Right renal cortex interstitium (tissue), 3 donors: ENCODE measurements at places on chromosomes 2 and 18. TPM values are rescaled to one million over a fixed set of nuclear protein-coding genes. Genes with fewer than 3 reads are reported as not detected.

SLC39A10 gene
- 92.0 TPM for polyA plus RNA-seq

DNA sequence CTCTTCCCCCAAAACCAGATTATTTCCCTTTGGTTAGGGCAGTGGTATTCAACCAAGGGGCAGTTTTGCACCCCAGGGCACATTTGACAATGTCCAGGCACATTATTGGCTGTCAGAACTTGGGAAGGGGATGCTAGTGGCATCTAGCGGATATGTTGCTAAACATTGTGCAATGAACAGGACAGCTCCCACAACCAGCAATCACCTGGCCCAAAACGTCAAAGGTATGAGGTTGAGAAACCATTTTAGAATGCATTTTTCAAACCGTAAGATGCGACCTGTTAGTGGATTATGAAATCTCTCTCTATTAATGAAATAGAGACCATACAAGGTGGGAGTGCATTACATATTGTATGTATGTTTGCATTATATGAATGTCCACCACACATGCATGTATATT lies 54.2 kb downstream of the CD8B2 start:
- no peak for DNase-seq

DNA sequence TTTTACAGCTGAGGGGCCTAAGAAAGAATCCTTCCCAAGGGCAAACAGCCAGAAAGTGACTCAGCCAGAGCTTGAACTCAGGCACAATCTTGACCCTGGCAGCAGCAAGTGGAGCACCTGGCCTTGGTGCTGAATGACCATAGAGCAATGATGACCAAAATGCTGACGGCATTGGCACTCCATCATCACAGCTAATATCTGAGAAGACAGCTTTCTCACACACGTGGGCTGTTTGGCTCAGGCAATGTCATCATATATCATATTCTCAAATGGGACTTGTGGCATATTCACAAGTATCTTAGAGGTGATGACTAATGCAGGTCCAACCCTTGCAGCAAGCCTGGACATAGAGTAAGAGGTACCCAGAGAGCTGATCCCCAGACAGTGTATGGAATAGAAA lies 443.9 kb upstream of the MYT1L start:
- DNase-seq = no peak

GRCh38 chr18:22172594-22173049 lies 3.2 kb downstream of the GATA6 start:
- DNase-seq = no peak

GRCh38 chr2:80530442-80531064 lies 226.0 kb upstream of the LRRTM1 start:
- no peak for DNase-seq

DNA sequence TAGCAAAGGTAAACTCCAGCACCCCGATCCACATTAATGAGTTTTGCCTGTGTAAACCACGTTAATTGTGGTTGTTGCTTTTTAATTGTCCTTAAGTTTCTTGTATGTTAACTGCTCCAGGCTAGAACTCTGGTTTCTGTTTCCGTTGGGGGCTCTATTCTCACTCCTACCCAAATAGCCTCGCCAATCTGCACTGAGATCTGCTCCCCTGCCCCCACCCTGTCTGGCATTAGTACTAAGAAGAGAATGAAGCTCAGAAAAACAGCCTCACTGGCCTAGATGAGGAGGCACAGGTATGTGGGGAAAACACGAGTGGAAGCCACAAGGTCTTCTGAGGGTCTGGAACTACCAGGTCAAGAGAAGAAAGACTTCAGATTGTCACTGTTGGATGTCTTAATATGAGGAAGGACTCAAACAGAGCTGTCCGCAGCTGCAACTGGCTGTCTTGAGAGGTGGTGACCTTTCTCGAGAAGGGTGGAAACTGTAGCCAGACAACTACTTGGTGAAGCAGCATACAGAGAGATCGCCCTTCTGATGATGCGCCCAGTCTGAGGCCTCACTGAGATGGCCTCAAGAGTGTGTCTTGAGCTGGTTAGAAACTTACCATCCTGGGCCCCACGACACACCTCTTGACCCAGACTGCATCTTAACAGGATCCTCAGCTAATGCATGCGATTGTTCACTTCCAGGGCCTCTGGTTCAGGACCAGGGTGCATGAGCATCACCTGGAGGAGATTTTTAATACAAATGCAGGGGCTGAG lies 73.1 kb downstream of the TGOLN2 start:
- no peak for DNase-seq

MALL gene
- polyA plus RNA-seq = 15.5 TPM

- DNase-seq = no peak
Measured at GRCh38 chr2:207504513-207505170, 25.1 kb upstream of the CREB1 start.

DNA sequence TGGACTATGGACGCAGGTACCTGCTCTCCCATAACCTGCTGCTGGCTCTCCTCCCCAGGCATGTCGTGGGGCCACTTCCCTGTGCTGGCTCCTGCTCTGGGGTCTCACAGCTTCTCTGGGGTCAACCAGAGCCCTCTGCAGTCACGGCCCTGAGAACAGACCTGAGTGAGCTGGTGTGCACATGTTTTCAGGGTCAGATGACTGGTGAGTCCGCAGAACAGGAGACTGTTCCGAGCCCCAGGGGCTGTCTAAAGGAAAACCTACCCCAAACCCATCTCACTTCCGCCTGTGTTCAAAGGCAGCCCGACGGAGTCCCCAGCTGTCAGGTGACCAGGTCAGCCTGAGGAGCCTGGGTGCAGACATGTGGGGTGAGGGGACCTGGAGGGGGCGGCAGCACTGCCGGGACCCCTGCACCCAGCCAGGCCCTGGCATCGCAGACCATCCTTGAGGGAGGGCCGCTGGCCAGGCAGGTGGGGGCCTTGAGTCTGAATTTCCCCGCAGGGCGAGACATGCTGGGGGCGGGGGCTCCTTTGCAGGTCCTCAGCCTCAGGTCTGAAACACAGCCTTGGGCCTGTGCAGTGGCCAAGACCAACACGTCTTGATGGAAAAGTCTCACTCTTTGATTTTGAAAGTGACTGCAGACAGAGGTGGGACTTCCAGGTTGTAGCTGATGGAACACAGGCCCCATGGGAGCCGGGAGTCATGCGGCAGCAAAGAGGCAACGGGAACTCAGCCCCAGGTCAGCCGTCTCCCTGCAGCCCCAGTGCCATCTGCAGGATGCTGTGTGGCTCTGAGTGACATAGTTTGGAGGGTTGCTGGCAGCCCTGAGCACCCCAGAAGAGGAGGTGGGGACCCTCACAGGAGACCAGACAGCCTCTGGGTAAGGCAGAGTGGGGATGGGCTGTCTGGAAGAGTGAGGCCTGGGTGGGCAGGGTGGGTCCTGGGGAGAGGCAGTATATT lies 65.3 kb downstream of the TWIST2 start:
- DNase-seq = no peak

GRCh38 chr2:43318791-43319190 lies 92.4 kb upstream of the ZFP36L2 start:
- DNase-seq = no peak

DNA sequence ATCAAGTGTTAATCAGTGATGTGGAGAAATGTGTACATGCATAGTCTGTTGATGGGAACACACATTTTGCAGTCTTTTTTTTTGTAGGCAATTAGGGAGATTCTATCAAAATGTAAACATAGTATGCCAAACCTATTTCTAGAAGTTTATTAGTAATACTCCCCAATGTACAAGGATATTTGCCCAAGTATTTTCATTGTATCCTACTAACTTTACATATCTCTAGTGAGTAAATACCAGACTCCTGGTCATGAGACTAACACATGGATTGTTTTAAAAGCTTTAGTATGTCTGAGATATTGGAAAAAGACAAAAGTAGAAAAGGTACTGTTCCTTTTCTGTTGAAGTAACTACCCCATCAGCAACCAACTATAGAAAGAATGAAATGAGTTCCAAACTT lies 513.0 kb downstream of the PTPRM start:
- DNase-seq = no peak

DNA sequence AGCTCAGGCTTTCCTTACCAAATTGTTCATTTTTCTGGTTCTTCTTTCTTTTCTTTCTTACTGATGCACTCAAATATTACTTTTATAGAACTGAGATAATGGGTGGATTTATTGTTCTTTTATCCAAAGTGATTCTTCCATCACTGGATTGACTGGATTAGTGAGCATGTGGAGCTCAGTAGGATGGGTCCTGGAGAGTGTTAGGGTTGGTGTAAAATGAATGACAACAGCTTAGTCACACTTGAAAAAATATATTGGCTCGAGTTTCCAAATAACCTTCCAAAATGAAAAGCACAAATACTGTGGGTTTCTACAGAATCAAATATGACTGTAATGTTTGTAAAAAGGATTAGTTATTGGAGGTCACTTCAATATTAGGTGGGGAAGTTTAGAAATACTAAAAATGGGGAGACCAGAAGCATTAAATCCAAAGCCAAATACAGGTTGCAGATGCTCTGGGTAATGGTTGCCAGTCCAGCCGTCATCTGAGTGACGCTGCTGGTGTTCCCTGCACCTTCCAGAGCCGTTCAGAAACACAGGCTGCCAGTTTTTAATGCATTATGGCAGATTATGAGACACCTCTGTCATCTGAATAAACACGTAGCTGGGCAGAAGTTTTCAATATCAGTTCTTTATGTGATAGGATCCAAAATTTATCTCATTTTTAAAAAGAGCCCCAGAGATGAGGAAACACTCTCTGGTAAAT lies 294.8 kb upstream of the NRP2 start:
- no peak for DNase-seq
